ENCODE measurements at places on chromosomes 12 and 14. TPM values are rescaled to one million over a fixed set of nuclear protein-coding genes. Genes with fewer than 3 reads are reported as not detected.

GRCh38 chr14:91890291-91890749 lies 23.0 kb upstream of the TC2N start:
- DNase-seq = no peak

GRCh38 chr14:37588956-37589714 lies 5.9 kb downstream of the FOXA1 start:
- no peak for DNase-seq

GRCh38 chr14:68094158-68094557 lies 274.6 kb downstream of the RAD51B start:
- DNase-seq = no peak

- no peak for DNase-seq
Observed at GRCh38 chr14:61774861-61775260, 12.6 kb downstream of the SNAPC1 start.

- DNase-seq = no peak
Observed at GRCh38 chr14:73240816-73241480, 3.6 kb downstream of the PAPLN start.

DNA sequence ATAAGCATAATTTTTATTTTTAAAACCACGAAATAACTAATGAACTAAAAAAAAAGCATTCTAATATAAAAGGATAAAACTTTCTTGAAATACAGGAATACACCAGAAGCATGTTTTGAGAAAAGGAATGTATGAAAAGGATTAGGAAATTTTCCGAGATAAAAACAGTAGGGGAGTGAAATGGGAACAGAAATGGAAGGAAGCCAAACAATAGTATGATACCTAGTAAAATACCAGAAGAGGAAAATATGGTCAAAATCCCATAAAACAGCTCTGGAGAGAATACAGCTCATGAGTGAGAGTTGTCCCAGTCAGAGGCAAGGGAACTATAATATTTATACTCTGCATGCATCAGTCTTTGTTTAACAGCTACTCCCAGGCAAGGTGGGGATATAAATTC lies 1016.2 kb downstream of the SLC6A15 start:
- DNase-seq = no peak

GRCh38 chr14:103735022-103735421 lies 19.4 kb downstream of the ZFYVE21 start:
- no peak for DNase-seq

DNA sequence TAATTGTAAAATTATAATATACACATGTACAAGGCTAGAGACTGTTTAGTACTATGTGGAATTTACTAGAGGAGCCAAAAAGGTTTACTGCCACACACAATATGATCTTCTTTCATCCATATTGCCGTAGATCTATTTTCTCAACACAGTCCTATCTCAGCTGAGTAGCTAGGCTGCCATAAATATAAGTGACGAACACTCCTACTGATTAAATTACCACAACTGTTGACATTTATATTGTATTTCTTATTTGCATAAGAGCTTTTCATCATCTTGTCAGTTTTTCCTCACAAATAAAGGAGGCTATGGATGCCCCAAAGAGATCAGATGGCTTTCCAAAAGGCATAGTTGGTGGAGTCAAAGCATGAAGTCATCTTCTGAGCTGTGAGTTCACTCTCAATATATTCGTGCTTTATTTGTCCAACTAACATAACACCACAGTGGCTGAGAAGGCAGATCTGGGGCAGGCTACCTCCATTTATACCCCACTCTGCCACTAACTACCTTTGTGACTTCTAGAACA lies 78.6 kb downstream of the CCDC59 start:
- DNase-seq = no peak

GRCh38 chr14:26599291-26599690 lies 1.5 kb upstream of the NOVA1 start:
- no peak for DNase-seq

- no peak for DNase-seq
Observed at GRCh38 chr14:72588521-72588920, 305.4 kb downstream of the DPF3 start.

DNA sequence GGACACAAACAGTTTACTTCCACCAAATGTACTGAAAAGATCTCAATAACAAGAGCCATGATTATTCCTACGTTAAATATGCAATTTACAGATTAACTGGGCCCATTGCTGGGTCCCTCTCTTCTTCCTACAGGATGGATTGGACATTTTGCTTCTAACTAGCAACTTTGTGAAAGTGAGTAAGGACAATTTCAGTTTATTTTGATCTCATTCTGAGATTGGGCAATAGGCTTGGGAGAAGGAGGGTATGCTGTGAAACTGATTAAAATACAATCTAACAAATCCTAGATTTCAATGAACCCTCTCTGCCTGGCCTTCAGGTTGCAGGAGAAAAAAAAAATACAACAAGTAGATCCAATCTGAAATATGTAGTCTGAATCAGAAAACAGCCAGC lies 121.5 kb downstream of the PRKD1 start:
- no peak for DNase-seq

DNA sequence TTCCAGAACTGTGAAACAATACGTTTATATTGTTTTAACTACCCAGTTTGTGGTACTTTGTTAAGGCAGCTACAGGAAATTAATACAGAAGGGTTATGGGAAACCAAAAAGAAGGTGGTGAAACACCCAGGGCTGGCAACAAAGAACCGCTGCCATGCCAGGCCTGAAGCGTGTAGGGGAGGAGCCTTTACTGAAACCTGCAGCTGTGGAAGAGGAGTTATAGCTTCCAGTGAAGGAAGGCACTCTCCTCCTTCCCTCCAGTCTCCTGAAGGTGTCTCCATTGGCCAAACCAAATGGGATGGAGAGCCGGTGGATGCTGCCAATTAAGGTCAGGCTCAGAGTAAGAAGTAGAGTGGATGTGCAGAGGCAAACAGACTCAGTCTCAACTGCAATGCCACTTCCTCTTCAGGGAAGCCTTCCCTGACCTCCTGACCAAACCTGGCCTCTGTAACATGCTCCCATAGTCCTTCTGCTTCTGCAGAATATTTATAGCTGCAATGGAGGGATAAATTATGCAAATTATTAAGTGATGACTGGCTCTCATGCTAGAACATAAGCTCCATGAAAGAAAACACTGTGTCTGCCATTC lies 168.3 kb downstream of the DAD1 start:
- DNase-seq = no peak

DNA sequence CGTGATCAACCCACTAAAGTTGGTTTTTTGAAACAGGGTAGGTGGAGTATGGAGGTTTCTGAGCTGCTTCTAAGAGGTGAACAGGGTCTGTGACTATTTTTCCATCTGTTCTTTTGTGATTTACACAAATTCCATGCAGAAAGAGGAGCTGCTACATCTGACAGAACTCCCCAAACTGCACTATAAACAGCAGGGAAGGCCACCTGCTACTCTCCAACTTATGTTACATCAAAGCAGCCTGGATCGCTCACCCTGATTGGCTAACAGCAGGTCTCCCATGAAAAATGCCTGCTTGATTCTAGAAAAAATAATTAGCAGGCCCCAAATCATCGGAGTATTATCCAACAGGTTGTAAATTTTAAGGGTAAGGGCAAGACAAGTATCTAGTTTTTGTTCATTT lies 282.9 kb upstream of the FLRT2 start:
- no peak for DNase-seq

DNA sequence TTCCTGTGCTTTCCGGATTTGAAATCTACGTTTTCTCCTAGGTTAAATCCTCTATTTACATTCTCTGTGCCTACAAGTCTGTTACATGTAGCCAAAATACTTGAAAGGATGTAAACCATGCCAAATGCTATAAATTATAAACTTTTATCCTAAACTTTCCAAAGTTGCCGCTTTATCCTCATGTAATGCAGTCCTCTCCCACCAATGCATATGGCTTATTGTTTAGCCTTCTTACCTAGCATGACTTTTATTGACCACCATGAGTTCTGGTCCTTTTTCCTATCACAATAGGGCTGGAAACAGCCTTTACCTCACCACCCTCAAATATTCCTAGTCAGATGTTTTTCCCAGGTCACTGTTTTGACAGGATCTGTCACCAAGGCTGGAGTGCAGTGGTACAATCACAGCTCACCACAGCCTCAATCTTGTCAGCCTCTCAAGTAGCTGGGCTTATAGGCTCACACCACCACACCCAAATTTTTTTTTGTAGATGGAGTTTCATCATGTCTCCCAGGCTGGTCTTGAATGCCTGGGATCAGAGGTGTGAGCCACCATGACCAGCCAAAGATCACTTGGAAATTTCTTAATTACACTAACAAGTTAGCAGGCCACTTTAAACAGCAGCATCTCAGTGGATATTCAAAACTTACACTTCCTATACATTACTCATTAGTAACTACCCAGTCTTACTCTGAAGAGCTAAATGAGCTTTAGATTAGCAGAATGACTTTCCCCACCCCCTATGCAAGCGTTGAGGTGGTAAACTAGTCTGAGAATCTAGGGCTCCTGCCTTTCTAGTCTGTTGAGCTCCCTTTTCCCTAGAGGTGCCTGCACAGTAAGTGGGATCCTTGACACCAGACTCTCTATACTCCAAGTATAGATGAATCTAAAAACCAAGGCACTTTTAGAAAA lies 4.1 kb downstream of the TUBA1B start:
- no peak for DNase-seq

DNA sequence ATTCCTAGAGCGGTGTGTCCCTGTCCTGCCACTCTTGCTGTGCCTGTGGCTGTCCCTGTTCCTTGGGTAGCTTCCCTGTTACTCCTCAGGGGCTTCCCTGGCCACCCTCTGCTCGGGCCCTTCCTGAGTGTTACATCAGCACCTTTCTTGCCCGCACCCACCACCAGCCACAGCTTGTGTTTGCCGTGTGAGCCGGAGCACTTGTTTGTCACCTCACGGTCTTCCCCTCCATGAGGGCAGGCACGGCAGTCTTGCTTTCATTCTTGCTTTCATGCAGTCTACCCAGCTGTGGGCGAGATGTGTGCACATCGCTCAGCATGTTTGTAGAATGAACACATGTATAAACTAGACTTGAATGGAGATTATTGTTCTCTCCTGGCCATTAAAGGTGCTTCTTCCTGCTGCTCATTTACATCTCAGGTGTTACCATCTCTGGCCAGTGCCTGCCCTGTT lies 42.0 kb downstream of the TRAF3 start:
- no peak for DNase-seq

GRCh38 chr12:69161829-69162228 lies 77.5 kb upstream of the CPSF6 start:
- DNase-seq = no peak

DNA sequence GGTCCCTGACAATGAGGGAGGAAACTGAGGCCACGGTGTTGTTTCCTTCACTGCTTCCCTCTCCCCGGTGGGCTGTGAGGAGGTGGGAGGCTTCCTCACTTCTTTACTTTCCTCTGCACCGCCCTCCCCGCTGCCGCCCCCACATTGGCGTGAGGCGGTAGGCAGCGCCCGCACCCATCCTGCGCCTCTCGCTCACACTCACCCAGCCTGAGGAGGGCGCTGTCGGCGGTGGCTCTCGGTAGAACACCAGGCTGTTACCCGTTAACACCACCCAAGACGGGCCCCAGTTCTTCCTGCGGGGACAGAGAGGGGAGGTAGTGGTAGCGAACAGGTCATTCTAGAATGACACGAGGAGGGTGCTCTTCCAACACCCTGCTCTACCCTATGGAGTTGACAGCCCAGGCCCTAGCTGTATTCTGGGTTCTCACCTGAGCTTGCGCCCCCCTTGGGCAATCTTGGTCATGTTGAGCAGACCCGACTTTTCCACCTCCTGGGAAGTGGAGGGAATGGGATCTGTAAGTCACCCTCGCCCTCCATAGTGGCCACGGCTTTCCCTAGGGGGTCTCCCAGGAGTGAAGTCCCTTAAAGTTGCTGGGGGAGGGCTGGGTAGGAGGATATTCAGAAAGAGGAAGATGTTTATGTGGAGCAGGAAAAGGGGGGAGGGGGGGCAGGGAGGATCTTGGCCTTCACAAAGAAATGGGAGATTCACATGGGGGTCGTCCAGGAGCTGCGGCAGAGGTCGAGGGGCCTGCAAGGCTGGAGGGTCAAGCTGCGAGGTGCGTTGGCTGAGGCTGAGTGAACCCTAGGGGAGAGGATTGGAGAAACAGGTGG lies 3.3 kb downstream of the ARHGAP9 start:
- no peak for DNase-seq

DNA sequence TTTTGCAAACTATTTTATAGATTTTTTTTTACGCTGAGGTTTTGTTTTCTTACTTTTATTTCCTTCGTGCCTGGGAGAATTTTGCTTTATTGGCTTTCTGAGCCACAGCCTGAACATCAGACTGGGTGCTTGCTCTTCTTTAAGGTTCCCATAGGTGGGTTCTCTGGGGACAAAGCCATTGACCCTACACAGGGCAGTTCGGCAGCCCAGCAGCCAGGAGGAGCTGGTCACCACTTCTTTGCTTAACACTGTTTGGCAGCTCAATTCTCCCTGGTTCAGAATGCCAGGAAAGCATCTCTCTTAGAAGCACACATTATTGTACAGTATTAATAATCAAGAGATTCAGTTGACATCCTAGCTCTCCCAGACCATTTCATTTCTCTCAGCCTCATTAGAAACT lies 140.8 kb upstream of the NEDD1 start:
- DNase-seq = no peak

DNA sequence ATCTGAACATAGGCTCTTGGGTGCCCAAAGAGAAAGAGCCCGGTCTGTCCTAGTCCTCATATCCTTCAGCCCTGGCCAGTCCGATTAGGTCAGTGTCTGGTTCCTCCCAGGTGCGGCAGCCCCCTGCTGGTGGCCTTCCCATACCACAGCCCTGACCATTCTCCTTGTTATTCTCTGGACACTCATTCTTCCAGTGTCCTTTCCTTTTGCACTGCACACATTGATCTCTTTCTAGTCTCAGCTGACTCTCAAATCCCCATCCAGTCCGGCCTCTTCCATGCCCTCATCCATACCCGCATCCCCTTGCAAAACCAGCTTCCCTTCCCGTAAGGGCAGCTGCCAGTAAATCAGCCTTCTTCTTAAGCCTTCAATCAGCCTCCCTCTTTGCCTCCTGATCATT lies 1316.3 kb downstream of the TMEM121 start:
- DNase-seq = no peak

- no peak for DNase-seq
Observed at GRCh38 chr12:38878333-38878705, 27.1 kb downstream of the CPNE8 start.

GRCh38 chr14:29999013-29999539 lies 71.4 kb upstream of the PRKD1 start:
- no peak for DNase-seq

GRCh38 chr14:100532154-100532861 lies 54.9 kb downstream of the BEGAIN start:
- DNase-seq = no peak

DNA sequence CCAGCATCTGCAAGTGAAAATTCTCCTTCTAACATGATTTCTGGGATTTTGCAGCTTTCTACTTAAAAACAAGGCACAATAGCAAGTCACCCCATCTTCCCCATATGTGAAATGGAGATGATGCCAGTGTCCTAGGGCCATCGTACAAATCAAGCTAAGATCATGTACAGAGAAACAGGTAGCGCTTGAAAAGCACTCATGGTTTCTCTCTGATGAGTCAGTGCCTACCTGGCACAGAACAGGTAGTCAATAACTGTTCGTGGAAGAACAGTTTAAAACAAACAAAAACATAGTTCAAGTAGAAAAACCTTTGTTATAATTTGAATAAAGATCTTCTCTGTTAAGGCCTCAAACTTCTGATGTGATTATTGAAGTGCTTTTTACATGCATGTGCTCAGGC lies 46.9 kb downstream of the RAD52 start:
- no peak for DNase-seq

KLRB1 gene
- polyA plus RNA-seq = 5.2 TPM

GPD1 gene
- polyA plus RNA-seq = 57.2 TPM

ZFHX2 gene
- 7.8 TPM for polyA plus RNA-seq

CD163L1 gene
- polyA plus RNA-seq = 3.0 TPM

AQP5 gene
- 3.6 TPM for polyA plus RNA-seq

PLBD1 gene
- polyA plus RNA-seq = 40.7 TPM

NKX2-8 gene
- polyA plus RNA-seq = not detected

CCDC177 gene
- polyA plus RNA-seq = 0.05 TPM

FGF6 gene
- polyA plus RNA-seq = not detected

ACSM4 gene
- polyA plus RNA-seq = not detected

AMDHD1 gene
- polyA plus RNA-seq = 1.1 TPM

DNAH10 gene
- polyA plus RNA-seq = 5.6 TPM

Measured in renal cortex interstitium (tissue), 15 donors.